IMR-90 (cell line): ENCODE measurements at places on chromosomes 3 and 15. TPM values are rescaled to one million over a fixed set of nuclear protein-coding genes. Genes with fewer than 3 reads are reported as not detected.

The NAA80 gene
- total RNA-seq, result 3.1 and 5.0 TPM in 2 replicates

The DUOXA2 gene
- not detected in 2 replicates for total RNA-seq

The SI gene
- not detected in 2 replicates for total RNA-seq

The ARHGEF26 gene
- 2.0 and 3.1 TPM in 2 replicates for total RNA-seq

The PGBD4 gene
- 1.3 and 1.9 TPM in 2 replicates for total RNA-seq

The GREM1 gene
- 848 and 1,032 TPM in 2 replicates for total RNA-seq
